HT-29 (cell line): ENCODE measurements at places on chromosomes 1 and 21. TPM values are rescaled to one million over a fixed set of nuclear protein-coding genes. Genes with fewer than 3 reads are reported as not detected.

The CLDN14 gene
- not detected in 2 replicates for total RNA-seq

The LCE1F gene
- not detected in 2 replicates for total RNA-seq

The GJA9 gene
- total RNA-seq = 0.13 TPM in 1 of 2 replicates, not detected in the other

The KRTAP19-3 gene
- total RNA-seq = not detected in 2 replicates

The KIAA0040 gene
- total RNA-seq = 5.8 and 8.3 TPM in 2 replicates

The ACTL8 gene
- total RNA-seq = 0.20 and 0.55 TPM in 2 replicates

The AMY2A gene
- not detected in 2 replicates for total RNA-seq

The PTPN22 gene
- total RNA-seq = 0.05 TPM in 1 of 2 replicates, not detected in the other

The CD34 gene
- total RNA-seq = not detected in 2 replicates

The S100A7 gene
- total RNA-seq = not detected in 2 replicates

The TNFRSF18 gene
- 0.42 TPM in 1 of 2 replicates, not detected in the other for total RNA-seq

The S100A14 gene
- total RNA-seq = 35.6 and 46.2 TPM in 2 replicates

The SELENBP1 gene
- 39.2 and 46.7 TPM in 2 replicates for total RNA-seq

The ALG6 gene
- 4.5 and 5.4 TPM in 2 replicates for total RNA-seq

The PTPRF gene
- 101 and 122 TPM in 2 replicates for total RNA-seq

The CYP4A11 gene
- total RNA-seq = not detected in 2 replicates

The WDR64 gene
- total RNA-seq = not detected in 2 replicates

The TMEM269 gene
- 0.03 TPM in 1 of 2 replicates, not detected in the other for total RNA-seq

The FCGR3A gene
- total RNA-seq = not detected in 2 replicates

The CDC42 gene
- 146 and 150 TPM in 2 replicates for total RNA-seq

The CD52 gene
- 1.5 and 2.1 TPM in 2 replicates for total RNA-seq

The OLFM3 gene
- total RNA-seq = not detected in 2 replicates

The SAMD11 gene
- total RNA-seq = 0.10 TPM in 1 of 2 replicates, not detected in the other

The DSCAM gene
- not detected in 2 replicates for total RNA-seq

The ELF3 gene
- 812 and 1,050 TPM in 2 replicates for total RNA-seq

The LYPD8 gene
- 2.4 TPM in 1 of 2 replicates, not detected in the other for total RNA-seq

The KCNK1 gene
- total RNA-seq = 20.5 and 25.4 TPM in 2 replicates

The PEX14 gene
- 22.2 and 26.6 TPM in 2 replicates for total RNA-seq

The LCE3E gene
- total RNA-seq = not detected in 2 replicates

The SYTL1 gene
- 17.1 and 21.9 TPM in 2 replicates for total RNA-seq
